ENCODE measurements at places on chromosomes 12 and 14.
A peak's percentile ranks its signal among the peaks of the same experiment; 100 is the strongest.

GRCh38 chr14:23432102-23432925, 3.1 kb downstream of the MYH7 start:
- no peak for DNase-seq

DNA sequence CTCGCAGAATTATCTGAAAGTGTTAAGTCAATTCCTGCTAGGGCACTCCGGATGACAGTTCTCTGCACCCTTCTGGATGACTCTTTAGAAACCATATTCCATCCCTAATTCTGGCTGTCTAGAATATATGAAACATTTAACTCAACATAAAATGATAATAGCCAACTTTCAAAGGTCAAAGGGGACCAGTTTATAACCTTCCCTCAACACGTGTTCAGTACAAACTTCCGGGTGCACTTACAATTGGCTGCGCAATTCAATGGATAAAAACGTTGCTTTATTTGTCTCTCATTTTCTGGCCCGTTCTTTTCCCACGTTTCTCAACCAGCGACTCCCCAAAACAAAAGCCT, 1.3 kb downstream of the SBNO1 start:
- no peak for DNase-seq

GRCh38 chr14:53900499-53900898, 56.1 kb downstream of the BMP4 start:
- no peak for DNase-seq

- no peak for DNase-seq
Measured at GRCh38 chr14:99237288-99237687, 34.7 kb downstream of the BCL11B start.

DNA sequence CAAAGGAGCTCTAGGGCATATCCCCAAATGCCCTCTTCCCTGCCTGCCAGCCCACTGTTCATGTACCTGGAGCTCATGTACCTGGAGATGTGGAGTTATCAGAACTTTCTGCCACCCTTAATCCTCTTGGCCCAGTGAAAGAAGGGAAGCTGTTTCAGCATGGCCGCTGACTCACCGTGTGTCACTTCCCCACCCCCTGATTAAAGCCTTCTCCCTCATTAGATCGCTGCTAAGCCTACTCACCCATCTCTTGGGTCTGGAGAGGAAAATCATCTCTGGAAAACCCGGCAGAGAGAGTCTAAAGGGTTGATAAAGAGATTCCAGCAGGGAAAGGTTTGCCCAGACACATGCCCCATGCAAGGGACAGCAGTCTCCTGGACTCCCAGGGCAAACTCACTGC, 4.5 kb upstream of the LTBP2 start:
- DNase-seq = peak; percentile 92

DNA sequence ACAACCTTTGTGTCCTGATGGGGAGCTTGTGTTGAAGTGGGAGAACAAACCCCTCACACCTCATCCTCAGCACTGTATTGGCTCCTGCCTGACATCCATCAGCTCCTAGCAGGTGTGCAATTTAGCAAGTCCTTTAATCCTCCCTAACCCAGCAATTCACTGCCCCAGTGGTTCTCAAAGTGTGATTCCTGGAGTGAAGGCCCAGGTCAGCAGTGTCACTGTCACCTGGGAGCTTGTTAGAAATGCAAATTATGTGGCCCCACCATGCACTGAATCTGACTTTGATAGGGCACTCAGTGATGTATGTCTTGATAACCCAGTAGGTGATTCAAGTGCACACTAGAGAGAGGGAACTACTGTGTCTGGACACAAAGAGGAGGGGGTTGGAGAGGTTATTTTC, 133.6 kb downstream of the FGD4 start:
- no peak for DNase-seq

DNA sequence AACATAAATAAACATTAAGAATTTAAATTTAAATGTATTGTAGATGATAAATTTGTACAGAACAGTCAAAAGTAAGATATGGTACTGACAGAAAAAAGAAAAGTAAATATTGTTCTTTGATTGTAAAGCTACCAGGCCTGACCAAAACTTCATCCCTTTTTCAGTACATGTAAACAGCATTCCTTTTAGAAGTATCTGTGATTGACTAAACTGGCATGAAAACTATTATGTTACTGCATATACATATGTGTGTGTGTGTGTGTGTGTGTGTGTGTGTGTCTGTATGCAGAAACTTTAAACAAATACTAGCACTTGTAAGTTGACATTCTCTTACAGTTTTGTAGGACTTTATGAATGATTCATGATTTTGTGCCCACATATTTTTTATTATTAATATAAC, 270.9 kb downstream of the C12orf50 start:
- no peak for DNase-seq

DNA sequence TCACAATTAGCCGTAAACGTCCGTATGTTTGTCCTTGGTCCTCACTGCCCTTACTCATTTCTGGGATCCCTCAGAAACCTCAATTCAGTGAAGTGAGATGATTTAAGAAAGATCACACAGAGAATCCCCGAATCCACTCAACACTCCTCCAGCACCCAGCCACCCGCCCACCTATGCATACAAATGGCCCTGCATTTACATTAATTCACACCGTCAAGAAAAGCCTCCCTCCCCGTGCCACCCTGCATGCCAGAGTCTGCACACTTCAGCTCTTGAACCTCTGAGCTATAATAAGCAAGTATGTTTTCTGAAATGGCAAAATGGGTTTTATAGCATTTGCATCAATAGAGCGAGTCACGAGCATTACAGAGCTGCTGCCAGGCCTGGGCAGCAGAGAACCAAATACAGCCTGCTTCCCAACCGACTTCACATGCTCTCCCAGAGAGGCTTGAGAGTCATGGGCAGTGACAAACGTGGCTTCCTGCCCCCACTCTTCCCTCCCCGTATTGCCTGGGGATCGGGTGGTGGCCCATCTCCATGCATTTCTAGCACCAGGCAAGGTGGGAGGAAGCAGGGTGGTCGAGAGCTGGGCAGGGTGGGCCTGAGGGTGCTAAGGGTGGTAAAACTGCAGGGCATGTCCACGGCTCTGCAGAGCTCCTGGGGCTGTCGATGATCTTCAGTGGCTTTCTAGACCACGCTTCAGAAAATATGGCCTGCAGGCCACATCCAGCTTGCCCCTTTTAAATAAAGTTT, 177.6 kb downstream of the RIMBP2 start:
- DNase-seq = no peak

- no peak for DNase-seq
Measured at GRCh38 chr12:16261944-16262475, 15.5 kb downstream of the SLC15A5 start.

GRCh38 chr14:102510616-102511520, 1.3 kb upstream of the ANKRD9 start:
- no peak for DNase-seq

GRCh38 chr12:119843100-119843499, 34.0 kb downstream of the CIT start:
- no peak for DNase-seq

DNA sequence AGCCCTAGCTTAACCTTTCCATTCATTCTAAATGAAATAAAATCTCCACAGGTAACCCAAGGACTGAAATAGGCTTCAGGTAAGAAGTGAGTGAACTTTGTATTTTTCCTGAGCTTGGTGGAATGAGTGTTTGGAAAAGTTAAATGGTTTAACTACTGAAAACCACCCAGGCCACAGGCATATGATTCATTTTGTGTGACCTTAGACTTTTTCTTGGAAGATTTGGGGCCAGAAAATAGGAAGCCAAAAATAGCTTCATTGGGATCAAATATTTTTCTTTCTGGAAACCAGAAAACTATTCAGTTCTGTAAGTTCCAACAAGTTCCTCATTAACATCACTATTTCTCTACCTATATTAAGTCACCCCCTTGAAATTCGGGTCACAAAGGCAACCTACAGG, 212.6 kb downstream of the PCNX1 start:
- DNase-seq = no peak

GRCh38 chr14:105581551-105582341, 55.4 kb downstream of the TMEM121 start:
- no peak for DNase-seq

- DNase-seq = peak; percentile 14
Measured at GRCh38 chr14:88983755-88984154, 159.3 kb downstream of the TTC8 start.

GRCh38 chr14:55399852-55400251, 11.8 kb downstream of the ATG14 start:
- DNase-seq = peak; percentile 54

DNA sequence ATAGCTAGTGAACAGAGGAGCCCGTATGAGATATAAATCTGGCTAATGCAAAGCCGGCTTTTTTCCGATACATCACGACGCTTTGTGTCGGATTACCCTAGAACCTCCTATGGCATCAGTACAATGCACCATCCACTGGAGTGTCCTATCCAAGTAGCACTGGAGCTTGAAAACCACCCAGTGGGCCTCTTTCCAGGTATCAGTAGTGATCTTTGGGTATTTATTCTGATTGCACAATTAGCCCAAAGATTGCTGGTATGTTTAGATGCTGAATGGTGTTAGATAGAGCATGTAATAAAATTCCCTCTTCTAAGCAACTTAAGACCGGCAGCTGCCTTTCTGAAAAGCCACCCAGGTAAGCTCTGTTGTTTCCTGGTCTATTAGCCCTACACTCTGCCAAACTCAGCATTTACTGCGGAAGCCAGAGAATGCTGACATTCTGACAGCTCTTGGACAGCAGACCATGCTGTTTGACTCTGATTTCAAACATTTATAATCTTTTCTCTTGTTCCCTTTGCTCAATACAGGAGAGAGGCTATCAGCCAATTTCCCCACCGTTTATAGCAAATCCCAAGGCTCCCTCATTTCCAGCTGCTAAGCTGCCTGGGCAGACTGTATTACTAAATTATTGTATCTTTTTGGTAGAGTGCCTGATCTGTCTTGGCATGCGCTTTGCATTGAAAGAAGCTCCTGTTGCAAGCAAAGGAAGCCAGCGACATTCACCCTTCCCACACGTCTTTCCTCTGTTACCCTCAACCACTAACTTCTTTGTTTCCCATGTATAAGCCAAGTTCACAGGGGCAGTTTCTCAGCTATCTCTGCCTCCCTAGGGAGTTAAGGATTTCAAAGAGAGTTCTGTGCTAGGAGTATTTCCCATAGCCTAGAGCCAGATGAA, 388.3 kb upstream of the GARIN6 start:
- no peak for DNase-seq

DNA sequence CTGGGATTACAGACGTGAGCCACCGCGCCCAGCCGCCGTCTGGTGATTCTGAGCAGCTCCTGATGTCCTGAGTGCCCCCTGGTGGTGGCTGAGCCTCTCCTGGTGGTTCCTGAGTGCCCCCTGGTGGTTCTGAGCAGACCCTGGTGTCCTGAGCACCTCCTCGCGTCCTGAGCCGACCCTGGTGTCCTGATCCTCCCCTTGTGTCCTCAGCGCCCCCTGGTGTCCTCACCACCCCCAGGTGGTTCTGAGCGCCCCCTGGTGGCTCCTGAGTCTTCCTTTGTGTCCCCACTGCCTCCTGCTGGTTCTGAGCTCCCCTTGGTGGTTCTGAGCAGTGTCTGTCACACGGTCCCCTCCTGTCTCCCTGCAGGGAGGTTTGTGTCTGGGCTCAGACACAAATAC, 1304.9 kb downstream of the TMEM121 start:
- DNase-seq = no peak

DNA sequence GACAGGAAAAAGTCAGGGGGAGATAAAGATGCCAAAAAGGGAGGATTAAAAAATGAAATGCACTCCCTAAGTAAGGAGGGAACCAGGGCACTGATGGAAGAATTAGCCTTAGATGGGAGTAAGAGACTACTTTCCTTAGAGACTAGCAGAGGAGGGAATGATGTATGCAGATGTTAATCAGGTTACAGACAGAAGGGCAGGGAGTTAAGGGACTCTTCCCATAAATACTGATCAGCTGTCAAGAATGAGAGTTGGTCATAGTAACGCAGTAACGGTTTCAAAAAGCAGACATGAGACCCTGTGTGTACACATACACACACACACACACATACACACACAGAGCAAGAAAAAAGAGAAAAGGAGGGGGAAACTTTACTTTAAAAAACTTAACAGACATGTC, 93.4 kb downstream of the PHLDA1 start:
- no peak for DNase-seq

DNA sequence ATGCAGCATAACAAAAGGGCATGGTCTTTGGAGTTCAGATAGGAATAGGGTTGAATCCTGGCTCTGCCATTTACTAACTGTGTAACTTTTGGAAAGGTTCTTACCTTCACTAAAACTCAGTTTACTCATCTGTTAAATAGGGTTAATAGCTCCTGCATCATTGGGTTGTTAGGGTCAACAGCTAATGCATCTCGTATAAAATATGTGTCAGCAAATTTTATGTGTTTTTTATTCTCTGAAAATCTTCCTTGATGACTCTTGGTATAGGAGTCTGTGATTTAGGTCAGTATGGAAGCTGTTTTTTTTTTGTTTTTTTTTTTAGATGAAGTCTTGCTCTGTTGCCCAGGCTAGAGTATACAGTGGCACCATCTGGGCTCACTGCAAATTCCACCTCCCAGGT, 36.1 kb upstream of the SRP54 start:
- DNase-seq = no peak

- DNase-seq = peak; percentile 89
Measured at GRCh38 chr12:100058482-100059029, 73.8 kb upstream of the ANKS1B start.

- no peak for DNase-seq
Measured at GRCh38 chr12:106044773-106045172, 94.0 kb downstream of the NUAK1 start.

DNA sequence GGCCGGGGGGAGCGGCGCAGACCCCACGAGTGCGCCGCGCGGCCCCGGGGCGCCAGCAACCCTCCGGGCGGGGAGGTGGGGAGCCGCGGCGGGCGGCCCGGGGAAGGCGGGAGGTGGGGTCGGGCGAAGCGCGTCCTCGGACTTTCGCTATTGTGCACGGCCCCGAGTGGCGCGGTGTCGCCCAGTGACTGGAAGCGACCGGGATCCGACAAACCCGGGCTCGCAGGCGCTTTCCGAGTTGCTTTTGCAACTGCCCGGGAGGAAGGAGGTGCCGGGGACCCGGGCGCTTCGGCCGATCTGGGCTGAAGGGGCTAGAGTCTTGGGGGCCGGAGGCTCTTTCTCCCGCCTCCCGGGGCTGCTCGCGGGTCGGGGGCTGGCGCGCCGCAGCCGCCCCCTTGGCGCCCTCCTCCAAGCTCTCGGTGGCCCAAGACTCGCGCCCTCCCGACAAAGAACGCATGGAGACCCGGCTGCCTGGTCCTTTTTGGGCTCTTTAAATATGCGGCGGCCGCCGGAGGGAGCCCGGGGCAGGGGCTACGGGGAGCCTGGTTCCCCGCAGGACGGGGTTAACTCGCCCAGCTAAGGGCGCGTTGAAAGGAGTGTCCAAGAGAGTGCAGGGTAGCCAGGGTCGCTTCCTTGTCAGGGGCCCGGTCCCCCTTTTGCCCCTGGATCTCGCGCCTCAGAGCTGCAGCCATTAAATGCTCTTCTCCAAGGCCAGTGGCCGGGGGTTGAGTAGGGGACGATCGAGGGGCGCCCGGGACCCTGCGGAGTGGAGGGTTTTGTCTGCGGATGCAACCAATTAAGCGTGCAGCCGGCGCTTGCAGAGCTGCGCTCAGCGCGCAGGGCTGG, 1.4 kb downstream of the HMGA2 start:
- peak; percentile 72 for DNase-seq

GRCh38 chr14:33900706-33901105, 50.2 kb downstream of the EGLN3 start:
- DNase-seq = no peak

GRCh38 chr14:36113341-36113740, 63.2 kb downstream of the PTCSC3 start:
- no peak for DNase-seq

- peak; percentile 5 for DNase-seq
Measured at GRCh38 chr12:15858353-15858752, 23.8 kb upstream of the STRAP start.

- peak; percentile 2 for DNase-seq
Measured at GRCh38 chr14:20247646-20248246, 8.7 kb downstream of the OR11H4 start.
